ENCODE measurements at places on chromosomes 6 and 20.

GRCh38 chr20:41619360-41620100 is 1.4 kb upstream of the CHD6 start:
- DNase-seq = no peak

DNA sequence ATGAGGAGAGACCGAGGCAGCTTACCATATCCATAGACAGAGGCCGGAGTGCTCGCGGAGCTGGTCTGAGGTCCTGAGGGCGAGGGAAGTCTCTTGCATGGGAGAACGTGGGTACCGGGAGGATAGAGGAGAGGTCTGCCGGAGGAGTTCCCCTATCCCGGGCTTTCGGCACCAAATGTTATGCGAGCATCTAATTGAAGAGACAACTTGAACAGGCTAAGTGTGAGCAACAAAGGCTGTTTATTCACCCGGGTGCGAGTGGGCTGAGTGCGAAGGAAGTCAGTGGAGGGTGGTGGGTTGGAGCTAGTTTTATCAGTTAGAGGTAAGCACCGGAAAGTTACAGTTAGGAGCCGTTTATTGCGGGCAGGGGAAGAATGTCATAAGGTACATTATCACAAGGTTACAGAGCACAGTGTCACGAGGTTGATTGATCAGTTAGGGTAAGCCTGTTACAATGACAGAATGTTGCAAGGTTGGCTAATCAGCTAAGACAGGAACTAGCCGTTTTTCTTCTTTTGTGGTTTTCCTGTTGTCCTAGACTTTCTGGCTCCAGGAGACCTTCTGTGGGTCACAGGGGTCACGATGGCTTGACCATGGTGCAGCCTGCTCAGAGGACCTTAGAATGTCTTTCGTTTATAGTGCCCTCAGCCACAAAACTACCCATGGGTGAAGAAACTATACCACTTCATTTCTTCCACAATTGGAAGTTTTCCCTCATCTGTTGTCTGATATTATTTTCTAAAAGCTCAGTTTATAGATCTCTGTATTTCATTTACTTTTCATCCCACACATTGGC is 746.0 kb upstream of the ADGRB3 start:
- no peak for DNase-seq

- DNase-seq = no peak
These were observed 26.1 kb downstream of the NCOA7 start for GRCh38 chr6:125816828-125817280.

DNA sequence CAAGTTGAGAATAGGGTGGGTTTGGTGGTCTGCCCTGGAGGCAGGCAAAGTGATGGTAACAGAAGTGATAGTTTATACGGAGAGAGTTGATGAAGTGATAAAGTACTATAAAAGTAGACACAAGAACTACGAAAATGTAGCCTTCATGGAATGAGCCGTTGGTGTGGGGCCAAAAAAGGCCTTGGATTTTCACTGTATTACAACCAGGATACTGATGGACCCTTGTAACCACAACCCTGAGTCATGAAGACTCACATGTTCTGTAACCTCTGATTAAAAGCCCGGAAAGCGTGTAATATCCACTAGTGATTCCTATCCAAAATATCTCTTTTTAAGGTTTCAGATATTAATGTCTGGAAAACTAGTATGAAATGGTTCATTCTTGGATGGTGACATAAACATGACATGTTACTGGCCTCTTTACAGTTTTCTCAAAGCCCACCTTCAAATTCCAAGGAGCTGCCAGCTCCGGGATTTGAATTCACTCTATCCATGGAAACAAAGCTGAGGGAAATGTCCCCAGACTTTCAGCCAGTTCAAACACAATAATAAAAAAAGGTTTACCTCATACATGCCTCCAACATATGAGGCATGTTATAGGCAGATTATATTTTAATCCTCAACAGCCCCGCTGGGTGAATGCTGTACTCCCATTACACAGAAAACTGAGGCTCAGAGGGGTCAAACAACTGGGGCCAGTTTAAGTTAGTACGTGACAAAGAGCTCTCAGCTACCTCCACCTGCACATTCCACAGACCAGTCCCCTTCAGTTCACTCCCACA is 55.4 kb downstream of the MRPL14 start:
- no peak for DNase-seq

DNA sequence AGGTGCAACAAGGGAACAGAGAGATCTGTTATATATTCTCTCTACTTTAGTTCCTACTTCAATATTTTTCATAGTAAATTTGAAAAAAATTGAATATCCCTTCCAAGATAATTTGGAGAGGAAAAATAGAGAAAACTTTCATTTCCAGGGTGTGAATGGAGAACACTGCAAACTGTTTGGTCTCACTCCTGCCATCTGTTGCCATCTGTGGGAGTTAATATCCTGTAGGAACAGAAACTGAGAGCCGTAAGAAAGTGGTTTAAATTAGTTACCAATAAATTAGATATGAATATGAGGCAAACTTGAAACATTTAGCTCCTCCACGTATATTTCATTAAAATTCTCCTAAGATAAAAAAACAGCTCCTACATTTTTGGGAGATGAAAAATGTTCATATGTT is 4.2 kb downstream of the ZNF337 start:
- no peak for DNase-seq

- no peak for DNase-seq
These were observed 144.3 kb downstream of the F13A1 start for GRCh38 chr6:6176127-6176526.

GRCh38 chr6:38268342-38268741 is 371.4 kb downstream of the BTBD9 start:
- no peak for DNase-seq

DNA sequence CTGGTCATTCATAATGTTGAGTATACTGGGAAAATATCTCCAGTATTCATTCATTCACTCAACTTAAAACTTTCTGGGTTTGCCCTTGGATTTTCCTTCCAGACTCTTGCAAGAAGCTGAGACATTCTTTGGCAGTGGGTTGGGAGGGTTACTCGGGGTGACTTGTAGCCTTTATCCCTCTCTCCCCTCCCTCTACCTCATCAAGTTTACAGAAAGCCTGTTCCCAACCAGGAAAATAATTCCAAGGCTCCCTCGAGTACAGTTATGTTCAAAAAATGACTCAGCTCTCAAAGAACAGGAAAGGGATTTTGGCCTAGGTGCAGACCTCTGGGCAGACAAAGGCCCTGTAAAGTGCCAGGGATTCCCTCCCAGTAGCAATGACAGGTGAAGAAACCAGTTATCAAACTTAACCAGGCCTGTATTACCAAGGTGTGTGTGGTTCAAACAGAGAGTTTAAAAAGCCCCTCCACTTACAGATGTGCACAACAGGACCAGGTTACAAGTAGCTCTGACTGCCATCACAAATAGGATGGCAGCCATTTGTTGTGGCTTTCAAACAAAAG is 22.2 kb downstream of the FKBP1A start:
- DNase-seq = no peak

DNA sequence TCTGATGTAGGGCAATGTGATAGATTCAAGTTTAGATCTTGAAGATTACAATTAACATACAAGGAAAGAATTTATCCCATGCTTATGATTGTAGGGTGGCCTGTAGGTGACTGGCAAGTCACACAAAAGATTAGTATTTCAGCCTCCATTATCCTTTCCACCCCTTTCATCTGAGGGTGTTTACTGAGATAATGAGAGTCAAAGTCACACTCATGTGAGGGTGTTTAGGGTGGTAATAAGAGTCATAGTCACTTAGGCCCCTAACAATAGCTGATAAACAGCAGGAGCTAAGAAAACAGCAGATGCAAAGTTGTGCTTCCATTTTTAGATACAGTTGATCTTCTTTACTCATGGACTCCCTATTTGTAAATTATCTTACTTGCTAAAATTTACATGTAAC is 11.4 kb downstream of the FAM184A start:
- no peak for DNase-seq

DNA sequence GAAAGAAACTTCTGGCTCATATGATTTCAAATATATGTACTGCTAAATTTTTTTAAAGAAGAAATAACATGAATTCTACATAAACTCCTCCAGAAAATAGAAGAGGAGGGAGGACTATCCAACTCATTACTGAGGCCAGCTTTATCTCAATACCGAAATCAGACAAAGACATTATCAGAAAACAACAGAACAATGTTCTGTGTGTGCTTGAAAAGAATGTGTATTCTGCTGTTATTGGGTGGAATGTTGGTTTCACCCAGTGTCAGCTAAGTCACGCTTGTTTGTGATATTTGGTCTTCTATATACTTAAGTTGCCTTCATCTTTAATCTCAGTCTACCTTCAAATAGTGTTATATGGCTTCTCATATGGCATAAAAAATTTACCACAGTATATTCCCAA is 18.6 kb upstream of the ELOVL2 start:
- DNase-seq = no peak

DNA sequence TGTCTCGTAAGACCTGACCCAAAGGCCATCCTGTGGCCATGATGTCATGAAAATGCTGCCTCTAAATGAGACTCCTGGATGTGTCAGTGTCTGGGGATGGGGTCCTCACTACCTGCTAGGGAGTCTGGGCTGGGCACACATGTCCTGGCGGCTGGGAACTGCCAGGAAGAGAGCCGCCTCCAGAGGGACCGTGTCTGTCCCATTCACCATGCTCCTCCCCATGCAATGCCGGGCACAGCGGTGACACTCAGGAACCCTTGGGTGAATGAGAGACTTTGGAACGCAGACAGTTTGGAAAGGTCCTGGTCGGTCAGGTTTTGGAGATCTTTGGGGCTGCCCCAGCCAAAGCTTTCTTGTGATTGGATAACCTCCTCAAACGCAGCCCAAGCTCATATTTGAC is 40.1 kb upstream of the GTSF1L start:
- no peak for DNase-seq

DNA sequence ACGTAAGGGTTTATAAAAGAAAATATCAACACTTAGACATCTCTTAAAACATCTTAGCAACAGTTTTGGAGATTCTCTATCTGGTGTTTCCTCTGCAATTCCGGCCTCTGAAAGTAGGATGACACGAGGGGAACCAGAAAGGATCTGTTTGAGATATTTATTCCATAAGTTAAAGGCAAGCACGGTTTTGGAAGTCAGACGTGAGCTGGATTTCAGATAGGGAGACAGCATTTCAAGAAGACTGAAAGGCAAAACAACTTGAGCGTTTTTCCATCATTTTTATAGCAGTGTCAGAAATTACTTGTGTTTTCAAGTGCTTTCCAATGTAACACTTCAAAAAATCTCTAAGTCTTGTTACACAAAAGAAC is 52.9 kb upstream of the BTN3A2 start:
- no peak for DNase-seq

GRCh38 chr6:1784422-1784884 is 174.7 kb downstream of the FOXC1 start:
- no peak for DNase-seq

DNA sequence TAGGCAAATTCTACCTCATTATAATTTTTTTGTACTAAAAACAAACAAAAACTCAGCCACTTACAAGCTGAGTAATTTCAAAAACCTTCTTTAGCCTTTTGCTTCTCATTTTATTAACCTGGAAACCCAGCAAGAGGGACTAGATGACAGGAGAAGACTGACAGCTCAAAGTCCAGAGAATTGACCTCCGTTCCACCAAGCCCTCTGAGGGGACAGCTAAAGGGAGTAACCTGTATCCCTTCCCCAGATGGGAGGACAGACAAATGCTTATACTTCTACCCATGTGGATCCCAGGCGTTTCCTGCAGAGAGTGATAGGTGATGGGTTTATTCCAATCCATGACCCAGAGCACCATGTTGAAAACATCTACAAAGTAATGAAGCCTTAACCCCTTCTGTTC is 18.5 kb upstream of the MTRES1 start:
- DNase-seq = no peak

DNA sequence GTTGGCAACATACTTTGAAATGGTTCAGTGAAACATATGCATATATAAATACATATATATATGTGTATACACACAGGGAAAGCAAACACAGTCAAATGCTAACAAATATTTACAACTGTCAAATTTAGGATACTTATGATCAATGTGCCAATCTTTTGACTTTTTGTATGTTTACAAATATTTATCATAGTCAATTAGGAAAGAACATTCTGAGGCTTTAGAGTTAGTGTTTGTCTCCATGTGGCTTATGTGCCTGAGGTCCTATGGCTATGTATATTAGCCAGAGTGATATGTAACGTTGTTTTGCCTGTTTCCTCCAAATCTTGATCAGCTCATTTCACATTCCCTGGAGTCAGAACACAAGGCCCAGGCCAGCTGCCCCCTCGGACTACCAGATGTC is 126.5 kb upstream of the MAN1A1 start:
- DNase-seq = no peak

DNA sequence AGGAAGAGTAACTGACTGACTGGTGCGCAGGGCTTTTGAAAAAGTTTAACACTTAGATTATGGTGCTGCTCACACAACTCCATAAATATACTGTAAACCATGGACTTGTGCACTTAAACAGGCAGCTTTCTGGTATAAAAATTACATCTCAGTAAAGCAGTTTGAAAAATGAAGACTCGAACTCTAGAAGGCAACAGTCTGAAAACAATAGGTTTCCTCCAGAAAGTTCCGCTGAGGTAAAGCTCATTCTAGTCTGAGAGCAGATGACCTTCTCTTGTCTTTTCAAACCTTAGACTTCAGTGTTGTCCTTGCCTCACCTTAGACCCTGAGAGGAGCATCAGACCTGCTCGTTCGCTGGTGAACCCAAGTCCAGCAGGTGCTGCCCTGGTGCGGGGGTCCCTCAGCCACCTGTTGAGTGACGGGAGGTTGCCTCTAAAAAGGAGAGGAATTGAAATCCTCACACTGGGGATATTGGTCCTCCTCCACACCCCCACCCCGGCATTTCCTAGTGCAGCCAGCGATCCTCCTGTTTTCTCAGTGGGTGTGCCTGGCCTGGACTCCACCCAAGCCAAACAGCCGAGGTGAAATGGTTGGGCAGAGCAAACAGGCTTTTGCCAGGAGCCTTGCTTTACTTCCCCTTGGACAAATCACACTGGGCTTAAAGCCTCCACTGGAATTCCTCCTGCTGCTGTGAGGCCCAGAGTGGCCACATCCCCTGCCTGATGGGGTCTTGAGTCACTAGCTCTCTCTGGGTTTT is 14.7 kb upstream of the PYGB start:
- no peak for DNase-seq

GRCh38 chr6:35341557-35341956 is 801 bp upstream of the PPARD start:
- no peak for DNase-seq

- no peak for DNase-seq
These were observed 40.9 kb downstream of the GSTA4 start for GRCh38 chr6:52953911-52954839.

- DNase-seq = no peak
These were observed 25.2 kb downstream of the KIF25 start for GRCh38 chr6:168022488-168023321.

DNA sequence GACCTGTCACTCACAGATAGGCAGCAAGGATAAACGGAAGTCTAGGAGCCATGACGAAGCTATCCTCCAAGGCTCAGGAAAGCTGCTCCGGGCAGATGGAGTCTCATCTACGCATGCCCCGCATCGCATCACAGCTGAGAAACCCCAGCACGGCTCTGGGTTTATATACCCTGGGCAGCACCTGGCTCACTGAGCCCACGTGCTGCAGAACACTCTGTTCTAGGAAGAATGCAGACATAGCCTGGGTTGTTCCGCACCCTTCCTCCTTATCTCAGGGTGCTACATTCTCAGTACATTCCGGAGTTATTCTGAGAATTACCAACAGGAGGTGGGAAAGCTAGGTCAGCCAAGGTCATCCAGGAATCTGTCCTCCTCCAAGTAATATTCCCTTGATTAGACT is 260.4 kb downstream of the CBLN4 start:
- no peak for DNase-seq

- DNase-seq = no peak
These were observed 40.6 kb upstream of the TGM6 start for GRCh38 chr20:2340136-2340535.

Measured in putamen (tissue), 1 donor.